Stimulated activated CD4-positive, alpha-beta T cell treated with anti-CD3 and anti-CD28 coated beads, Interleukin-15, amount 100 ng/mL, for 24 hours (primary cell): ENCODE measurements at places on chromosomes 5 and 9.

GRCh38 chr5:172768573-172769341, 2.2 kb downstream of the DUSP1 start:
- DNase-seq, result no peak

- DNase-seq, result no peak
These were observed 186.7 kb upstream of the TLX3 start for GRCh38 chr5:171122372-171122771.

GRCh38 chr5:98836175-98836574, 62.7 kb downstream of the RGMB start:
- DNase-seq, result no peak

DNA sequence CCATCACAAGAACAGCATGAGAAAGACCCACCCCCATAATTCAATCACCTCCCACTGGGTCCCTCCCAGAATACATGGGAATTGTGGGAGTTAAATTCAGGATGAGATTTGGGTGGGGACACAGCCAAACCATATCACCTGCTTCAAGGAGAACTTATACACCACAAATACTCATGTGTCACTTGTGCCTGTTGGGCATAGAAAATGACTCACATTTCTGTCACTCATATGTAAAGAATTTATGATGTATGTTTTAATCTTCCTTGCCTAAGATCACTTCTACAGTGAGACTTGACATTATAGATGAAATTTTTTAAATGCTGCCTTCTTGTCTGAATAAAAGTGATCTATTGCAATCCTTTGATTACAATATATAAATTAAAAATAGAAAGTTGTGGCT, 23.0 kb upstream of the PRDM6 start:
- DNase-seq, result no peak

DNA sequence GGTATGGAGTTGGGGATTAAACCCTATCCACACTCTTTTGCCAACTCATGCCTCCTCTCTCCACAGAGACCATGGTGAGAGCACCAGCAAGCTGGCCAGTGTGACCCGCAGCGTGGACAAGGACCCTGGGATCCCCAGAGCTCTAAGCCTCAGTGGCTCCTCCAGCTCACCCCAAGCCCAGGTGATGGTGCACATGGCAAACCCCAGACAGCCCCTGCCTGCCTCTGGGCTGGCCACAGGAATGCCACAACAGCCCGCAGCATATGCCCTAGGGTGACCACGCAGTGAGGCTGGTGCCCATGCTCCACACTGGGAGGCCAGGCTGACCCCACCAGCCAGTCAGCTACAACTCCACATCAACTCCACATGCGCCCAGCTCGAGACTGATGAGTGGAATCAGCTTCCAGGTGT, 11.5 kb upstream of the CARD19 start:
- no peak for DNase-seq

- DNase-seq, result no peak
These were observed 26.7 kb downstream of the EBF1 start for GRCh38 chr5:159073026-159073425.

DNA sequence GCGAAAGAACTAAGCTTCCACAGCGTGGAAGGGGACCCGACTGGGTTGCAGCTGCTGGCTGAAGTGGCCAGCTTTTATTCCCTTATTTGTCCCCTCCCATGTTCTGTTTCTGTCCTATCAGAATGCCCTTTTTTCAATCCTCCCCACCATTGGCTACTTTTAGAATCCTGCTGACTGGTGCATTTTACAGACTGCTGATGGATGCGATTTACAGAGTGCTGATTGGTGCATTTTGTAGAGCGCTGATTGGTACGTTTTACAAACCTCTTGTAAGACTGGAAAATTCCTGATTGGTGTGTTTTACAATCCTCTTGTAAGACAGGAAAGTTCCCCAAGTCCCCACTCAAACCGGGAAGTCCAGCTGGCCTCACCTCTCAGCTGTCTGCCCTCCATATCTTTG, 50.7 kb downstream of the KLF9 start:
- no peak for DNase-seq
